ENCODE measurements at places on chromosomes 16 and 17. TPM values are rescaled to one million over a fixed set of nuclear protein-coding genes. Genes with fewer than 3 reads are reported as not detected.

The C1QL1 gene
- total RNA-seq, result 7.1 TPM

DNA sequence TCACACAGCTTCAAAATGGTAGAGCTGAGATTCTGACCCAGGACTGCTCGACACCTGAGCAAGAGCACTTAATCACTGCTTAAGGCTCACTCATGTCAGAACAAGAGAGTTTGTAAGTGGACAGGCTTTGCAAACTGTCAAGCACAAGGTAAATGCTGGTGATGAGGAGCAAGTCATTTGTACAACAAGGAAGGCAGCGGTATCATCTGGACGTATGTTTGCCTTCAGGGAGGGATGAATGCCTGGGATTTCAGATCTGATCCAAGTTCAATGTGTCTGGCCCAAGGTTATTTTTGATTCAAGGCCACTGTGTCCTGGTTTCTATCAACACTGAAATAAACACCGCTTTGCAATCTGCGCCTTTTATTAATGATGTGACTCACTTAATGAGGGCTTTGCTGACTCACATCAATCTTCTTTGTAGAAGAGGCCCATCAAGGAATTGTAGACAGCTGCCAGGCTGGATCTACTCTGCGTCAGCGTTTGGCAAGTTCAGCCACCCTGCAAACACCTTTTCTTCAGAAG is 174.4 kb upstream of the HS3ST3A1 start:
- no peak for DNase-seq

GRCh38 chr16:30139583-30140481 is 16.8 kb upstream of the MAPK3 start:
- DNase-seq, result no peak

DNA sequence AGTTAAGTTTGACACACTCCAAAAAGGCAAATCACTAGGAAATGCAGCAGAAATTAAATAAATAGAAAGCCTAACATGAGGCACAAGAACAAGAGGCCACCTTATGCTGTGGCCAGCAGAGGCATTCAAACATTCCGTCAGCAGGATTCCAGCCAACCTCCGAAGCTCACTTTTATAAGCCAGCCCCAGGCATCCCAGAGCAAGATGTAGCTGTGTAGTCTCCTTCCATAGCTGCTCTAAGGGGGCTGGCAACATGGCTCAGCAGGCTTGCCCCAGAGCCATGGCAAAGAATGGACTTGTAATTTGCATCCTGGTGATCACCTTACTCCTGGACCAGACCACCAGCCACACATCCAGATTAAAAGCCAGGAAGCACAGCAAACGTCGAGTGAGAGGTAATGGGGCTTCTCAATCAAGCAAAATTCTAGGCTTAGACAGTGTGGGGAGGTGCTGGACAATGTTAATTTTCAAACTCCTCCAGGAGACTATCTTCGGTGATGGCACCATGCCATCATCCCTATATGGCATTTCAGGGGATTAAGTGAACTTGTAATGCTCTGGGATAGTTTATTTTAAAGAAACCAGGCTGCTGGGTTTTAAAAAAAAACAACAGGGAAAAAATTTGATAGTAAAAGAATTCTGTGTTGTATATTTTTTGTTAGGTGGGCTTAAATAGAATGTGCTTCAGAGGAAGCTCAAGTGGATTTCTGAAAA is at the start of gene CLEC3A:
TSS of gene CLEC3A (plus strand) at position 202 of the 714 bp plus-strand sequence. CDS start at position 281, 79 bp downstream.
- no peak for DNase-seq

DNA sequence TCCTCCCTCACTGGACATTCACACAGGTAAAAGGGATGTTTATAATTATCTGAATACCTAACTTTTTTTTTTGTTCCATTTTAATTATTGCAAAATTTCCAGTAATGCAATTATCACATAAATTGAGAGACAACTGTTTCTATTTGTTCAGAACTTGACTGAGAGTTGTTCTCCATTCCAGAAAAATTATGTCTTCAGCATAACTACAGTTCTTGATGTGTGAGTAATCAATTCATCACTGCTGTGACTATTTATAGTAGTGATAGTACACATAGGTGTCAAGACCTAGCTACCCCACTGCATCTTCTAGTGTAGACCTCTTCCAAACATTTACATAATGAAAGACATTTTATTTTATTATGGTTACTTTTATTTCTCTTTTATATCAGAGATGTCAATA is 5.8 kb upstream of the TNRC6A start:
- DNase-seq, result no peak

All from neural crest cell (in vitro differentiated cells).